ENCODE measurements at places on chromosomes 3 and 15.

DNA sequence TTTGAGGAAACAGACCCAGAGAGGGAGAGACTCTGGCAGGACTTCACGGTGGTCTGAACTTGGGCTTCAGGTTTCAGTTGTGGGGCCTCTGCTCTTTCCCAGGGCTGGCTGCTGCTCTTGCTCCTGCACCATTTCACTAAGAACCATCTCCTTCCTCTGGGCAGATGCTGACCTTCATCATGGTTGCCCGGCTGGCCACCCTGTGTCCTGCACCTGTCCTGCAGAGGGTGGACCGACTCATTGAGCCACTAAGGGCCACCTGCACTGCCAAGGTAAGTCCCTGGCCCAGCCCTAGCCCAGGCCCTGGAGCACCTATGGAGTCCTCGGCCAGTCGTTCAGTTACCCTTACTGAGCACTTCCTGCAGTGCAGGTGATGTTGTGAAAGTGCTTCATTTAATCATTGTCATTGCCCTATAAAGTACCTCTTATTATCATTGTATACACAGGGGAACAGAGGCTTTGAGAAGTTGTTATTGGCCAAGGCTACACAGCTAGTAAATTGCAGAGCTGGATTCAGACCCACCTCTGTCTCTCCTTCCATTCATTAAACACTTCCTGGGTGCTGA lies 10.0 kb downstream of the RPL32 start:
- DNase-seq = no peak

GRCh38 chr3:159273608-159274007 lies 471.8 kb downstream of the MFSD1 start:
- DNase-seq = no peak

GRCh38 chr3:176814285-176814684 lies 383.0 kb downstream of the TBL1XR1 start:
- no peak for DNase-seq

GRCh38 chr15:64211696-64212095 lies 48.9 kb upstream of the PPIB start:
- no peak for DNase-seq

DNA sequence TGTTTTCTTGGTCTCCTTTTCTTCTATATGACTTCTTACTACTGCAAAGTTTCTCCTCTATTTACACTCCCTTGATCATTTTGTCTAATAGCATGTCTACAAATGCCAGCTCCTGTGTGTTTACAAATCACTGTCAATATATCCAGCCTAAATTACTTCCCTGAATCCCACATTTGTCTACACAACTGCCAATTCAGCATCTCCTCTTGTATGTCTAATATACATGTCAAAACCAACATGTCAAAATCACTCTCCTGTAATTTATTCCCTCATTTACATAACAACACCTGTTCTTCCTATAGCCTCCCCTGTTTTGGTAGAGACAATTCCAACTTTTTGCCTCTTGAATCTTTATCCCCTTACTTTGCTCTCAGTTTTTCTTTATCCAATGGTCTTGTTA lies 359.3 kb downstream of the PLOD2 start:
- no peak for DNase-seq

DNA sequence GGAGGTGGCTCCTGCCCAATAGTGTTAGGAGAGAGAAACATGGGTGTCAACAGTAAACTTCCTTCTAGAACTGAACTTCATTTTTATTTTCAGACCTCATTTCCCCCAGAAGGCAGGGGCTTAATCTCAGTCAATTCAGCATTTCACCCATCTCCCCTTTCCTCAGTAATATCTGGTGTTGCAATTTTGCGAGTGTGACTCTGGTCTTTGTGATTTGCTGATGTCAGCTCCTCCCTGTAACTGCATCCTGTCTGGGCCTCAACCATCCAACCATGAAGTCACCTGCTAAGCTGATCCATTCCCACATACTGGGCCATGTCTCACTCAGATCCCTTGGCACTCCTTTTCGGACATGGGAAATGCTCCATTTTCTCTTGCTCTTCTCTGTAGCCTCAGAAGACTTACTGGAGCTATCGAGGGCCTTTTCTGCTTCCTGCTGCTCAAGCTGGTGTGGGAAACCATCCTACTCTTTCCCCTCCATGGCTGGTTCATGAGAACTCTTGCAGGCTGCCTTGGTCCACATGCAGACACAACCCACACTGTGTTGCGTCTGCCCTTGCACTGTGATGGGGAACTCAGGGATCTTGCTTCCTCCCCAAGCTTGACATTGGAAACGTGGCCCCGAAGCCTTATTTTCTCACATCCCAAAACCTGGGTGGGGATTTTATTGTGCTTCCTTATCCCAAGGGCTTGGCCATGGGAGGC lies 24.6 kb downstream of the CCR4 start:
- no peak for DNase-seq

- no peak for DNase-seq
Measured at GRCh38 chr3:108022256-108023150, 68.3 kb downstream of the CD47 start.
